ENCODE measurements at places on chromosomes 2 and 18. TPM values are rescaled to one million over a fixed set of nuclear protein-coding genes. Genes with fewer than 3 reads are reported as not detected.

- ATAC-seq: no peak
Observed at GRCh38 chr2:21228041-21228895, 104.5 kb downstream of the TDRD15 start.

REG3A gene
- not detected for total RNA-seq

GRCh38 chr18:48949050-48949605 lies 1.6 kb downstream of the SMAD7 start:
- ATAC-seq: no peak

DNA sequence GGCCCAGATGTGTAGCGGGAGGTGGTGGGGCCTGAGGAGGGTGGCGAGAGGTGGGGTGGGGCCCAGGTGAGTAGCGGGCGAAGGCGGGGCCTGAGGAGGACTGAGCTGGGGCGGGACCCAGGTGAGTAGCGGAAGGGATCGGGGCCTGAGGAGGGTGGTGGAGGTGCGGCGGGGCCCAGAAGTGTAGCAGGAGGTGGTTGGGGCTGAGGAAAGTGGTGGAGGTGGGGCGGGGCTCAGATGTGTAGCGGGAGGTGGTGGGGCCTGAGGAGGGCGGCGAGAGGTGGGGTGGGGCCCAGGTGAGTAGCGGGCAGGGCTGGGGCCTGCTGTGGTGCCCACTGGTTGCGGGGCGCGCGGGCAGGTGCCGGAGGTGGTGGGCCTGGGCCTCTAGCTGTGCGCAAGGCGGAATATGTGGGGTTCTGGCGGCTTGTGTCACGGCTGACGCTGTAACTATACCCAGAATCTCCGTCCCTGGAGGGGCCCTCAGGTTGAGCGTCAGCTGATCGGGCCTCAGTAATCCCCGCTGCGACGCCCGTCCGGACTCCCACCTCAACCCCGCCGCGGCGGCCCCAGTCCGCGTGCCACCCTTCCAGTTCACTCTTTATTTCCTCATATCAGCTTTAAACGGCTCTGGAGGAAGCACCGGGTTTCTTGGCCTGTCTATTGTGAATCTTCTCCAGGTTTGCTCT lies 866 bp upstream of the SF3B6 start:
- ATAC-seq: no peak

GRCh38 chr18:79531926-79532312 lies 136.2 kb downstream of the NFATC1 start:
- ATAC-seq: no peak

Data from esophagus mucosa (tissue), 1 donor.